ENCODE measurements at places on chromosomes 2 and 18.
A peak's percentile ranks its signal among the peaks of the same experiment; 100 is the strongest.

- no peak for DNase-seq
Measured at GRCh38 chr18:59540346-59540745, 156.9 kb downstream of the CCBE1 start.

DNA sequence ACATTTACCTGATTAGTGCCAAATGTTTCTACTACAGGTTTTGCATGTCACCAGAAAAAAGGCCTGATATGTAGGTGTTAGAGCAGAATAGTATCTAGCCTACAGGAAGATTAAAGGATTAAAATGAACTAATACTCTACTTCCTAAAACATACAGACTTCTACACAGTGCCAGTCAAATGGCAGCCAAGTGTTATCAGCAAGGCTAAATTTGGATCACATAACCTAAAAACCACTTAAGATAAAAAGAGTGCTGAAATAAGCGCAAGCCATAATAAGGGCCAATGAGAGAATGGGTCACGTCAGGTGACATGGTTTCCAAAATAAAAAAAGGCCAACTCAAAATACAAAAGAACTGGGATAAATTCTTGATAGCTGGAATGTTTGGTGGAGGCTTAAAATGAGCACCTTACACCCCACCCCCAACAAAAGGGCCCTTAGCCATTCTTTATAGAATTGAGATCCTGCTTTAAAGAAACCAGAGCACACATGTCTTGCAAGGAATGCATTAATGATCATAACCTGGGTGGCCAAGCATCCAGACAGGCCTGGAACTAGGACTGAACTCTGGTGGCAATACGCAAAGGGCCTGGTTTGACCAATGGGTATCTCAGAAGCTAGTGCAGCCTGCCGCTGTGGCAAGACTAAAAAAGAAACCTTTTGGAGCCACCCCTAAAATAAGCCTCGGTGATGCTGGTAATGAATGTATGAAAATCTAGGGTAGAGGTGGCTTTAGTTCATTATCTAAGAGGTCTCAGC lies 32.4 kb downstream of the IRS1 start:
- DNase-seq, result no peak

DNA sequence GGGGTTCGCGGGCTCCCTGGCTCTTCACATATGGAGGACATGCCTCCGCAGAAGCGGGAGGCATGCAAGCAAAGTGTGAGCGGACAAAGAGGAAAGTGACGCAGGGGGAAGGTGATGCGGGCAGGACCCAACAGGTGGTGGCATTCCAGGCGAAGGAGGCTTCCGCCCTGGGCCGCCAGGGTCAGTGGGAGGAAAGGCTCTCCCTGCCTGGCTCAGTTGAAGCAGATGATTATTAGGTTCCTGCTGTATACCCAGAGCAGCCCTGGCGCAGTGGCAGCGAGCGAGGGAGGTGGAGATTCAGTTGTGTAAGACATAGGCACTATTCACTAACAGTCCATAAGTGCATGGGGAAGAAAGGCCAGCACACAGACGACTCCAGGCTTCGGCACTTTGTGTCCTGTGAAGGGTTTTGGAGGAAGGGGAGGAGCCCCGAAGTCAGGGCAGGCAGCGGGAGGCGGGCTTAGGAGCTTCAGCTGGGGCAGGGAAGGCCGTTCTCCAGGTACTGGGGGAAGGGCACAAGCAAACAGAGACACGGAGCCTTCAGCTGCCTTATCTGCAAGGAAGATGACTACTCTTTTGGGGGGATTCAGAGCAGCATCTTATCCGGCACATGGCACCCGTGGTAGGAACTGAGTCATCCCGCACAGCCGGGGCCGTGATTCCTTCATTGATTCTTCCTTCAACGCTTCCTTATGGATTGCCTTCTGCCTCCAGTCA lies 89.8 kb downstream of the TGOLN2 start:
- no peak for DNase-seq

- DNase-seq, result peak; percentile 71
Measured at GRCh38 chr2:239963646-239964205, 61.4 kb downstream of the NDUFA10 start.

DNA sequence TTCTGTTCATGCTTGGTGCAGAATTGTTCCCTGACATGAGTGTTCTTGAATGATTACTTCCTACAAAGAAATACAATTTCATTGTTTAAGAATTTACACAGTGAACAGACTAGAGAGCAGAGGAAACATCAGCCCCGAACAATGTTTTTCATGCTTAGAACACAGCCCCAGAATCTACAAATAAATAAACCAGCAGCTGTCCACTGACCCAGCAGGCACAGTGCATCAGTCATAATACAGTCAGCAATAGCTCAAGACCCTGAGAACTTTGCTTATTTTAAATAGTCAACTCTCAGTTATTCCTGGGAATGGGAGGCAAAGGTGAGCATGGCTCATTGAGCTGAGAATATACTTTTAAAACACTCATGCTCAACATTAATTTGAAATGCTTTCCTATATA lies 38.4 kb downstream of the XIRP2 start:
- no peak for DNase-seq

GRCh38 chr2:237569896-237570295 lies 3.5 kb downstream of the PRLH start:
- DNase-seq, result no peak

All from Right ventricle myocardium inferior (tissue), 1 donor.